NB4 (cell line): ENCODE measurements at places on chromosomes 5 and 9.

GRCh38 chr5:10328323-10328722 is 20.6 kb upstream of the CMBL start:
- no peak for DNase-seq

GRCh38 chr5:79378510-79379186 is 135.3 kb downstream of the HOMER1 start:
- no peak for DNase-seq

DNA sequence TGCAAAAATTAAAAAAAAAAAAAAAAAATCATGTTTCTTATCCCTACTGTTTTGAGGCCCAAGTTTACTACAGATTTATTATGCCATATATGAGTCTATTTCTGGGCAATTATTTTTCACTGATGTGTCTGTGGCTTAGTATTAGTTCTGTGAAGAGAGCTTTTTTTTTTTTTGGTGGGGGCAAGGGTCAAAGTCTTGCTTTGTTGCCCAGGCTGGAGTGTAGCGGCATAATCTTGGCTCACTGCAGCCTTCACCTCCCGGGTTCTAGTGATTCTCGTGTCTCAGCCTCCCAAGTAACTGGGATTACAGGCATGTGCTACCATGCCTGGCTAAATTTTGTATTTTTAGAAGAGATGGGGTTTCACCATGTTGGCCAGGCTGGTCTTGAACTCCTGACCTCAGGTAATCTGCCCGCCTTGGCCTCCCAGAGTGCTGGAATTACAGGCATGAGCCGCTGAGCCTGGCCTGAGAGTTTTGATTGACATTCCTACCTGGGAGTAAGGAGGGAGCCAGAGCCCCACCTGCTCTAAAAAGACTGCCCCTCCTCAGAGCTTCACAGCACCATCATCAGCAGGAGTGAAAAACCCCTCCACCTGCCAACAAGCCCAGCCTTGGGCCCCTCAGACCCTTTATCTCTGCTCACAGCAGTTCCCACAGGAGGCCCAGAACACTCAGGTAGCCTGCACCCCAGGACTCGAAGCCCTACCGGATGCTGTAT is 36.1 kb upstream of the JADE2 start:
- no peak for DNase-seq

GRCh38 chr5:89723907-89724306 is 685.6 kb downstream of the CETN3 start:
- no peak for DNase-seq
